Effector memory CD8-positive, alpha-beta T cell (primary cell): ENCODE measurements at places on chromosomes 2 and 18.

DNA sequence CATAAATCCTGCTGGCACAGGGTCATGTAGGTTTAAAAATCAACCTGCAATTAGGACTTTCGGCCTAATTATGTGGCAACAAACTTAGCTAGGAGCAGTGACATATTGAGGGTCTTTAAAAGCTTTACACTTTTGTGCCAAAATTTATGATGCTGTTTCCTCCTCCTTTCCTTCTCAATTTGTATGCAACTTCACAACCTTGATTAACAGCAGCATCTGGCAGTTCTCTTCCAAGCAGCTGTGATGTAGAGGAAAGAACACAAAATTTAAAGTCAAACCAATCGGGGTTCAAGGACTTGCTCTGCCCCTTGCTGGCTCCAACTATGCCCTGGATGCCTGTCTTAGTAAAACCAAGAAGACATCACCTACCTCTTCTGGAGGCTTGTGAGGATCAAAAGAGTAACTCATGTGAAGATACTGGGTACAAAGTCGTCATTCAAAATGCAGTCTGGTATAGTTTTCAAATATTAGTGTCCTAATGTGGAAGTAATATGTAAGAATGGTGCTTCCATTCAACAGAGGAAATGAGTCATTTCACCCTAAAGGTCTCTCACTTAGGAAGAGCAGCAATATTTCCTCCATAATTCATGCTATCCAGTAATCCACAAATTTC, 94.7 kb downstream of the ANKRD44 start:
- no peak for DNase-seq

- no peak for DNase-seq
Measured at GRCh38 chr2:239465017-239466001, 64.5 kb upstream of the HDAC4 start.

DNA sequence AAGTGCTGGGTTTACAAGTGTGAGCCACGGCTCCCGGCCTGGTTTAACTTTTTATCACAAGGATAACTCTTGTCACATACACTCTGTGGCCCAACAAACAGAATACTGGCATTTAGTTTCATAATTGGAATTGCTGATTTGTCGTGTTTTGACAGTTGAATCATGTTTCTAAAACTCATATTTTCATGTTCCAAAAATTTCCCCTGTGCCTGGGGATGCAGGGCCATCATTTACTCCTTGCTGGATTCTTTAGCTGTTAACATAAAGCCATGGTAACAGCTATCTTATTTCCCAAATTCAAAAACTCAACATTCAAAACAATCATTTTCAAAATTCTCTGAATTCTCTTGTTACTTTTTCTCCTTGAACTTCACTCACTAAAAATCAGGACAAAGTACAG, 16.5 kb upstream of the ATG16L1 start:
- DNase-seq, result no peak

- DNase-seq, result no peak
Measured at GRCh38 chr18:26471027-26471426, 77.3 kb downstream of the KCTD1 start.

- DNase-seq, result no peak
Measured at GRCh38 chr18:26710470-26711096, 154.9 kb downstream of the AQP4 start.

DNA sequence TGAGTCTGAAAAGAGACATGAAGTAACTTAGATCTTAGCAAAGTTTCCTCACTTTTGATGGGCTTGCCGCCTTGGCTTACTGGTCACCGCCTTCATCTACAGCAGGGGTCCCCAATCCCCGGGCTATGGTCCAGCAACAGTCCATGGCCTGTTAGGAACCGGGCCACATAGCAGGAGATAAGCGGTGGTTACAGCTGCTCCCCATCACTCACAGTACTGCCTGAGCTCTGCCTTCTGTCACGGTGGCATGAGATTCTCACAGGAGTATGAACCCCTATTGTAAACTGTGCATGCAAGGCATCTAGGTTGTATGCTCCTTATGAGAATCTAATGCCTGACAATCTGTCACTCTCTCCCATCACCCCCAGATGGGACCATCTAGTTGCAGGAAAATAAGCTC, 72.9 kb downstream of the BIN1 start:
- DNase-seq, result no peak

DNA sequence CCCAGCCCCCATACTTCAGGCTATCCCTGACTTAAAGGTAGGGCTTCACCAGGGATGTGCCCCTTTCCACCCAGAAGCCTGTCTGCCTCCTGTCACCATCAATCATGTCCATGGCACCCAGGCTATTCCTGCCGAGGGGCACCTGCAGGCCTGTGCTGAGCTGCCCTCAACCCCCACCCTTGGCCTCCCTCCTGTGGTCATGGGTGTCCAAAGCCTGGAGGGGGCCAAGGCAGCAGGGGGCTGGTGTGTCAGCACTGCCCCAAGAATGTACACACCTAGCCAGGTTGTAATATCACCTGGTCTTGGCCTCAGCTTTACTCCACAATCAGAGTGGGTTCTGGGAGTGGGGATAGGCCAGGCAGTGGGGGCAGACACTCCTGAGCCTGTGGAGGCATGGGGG, 69.3 kb downstream of the SUCLG1 start:
- no peak for DNase-seq

- no peak for DNase-seq
Measured at GRCh38 chr18:3171631-3172030, 48.1 kb downstream of the MYOM1 start.

- DNase-seq, result no peak
Measured at GRCh38 chr2:218708086-218708485, 2.5 kb upstream of the TTLL4 start.

GRCh38 chr2:160156100-160156499, 44.0 kb downstream of the ITGB6 start:
- DNase-seq, result no peak

- no peak for DNase-seq
Measured at GRCh38 chr2:105377871-105378270, 21.0 kb downstream of the FHL2 start.

GRCh38 chr2:27212626-27213471, 781 bp upstream of the SLC5A6 start:
- no peak for DNase-seq

GRCh38 chr2:50962731-50963130, 69.2 kb downstream of the NRXN1 start:
- DNase-seq, result no peak
